ENCODE measurements at places on chromosomes 3 and 15. TPM values are rescaled to one million over a fixed set of nuclear protein-coding genes. Genes with fewer than 3 reads are reported as not detected.

DNA sequence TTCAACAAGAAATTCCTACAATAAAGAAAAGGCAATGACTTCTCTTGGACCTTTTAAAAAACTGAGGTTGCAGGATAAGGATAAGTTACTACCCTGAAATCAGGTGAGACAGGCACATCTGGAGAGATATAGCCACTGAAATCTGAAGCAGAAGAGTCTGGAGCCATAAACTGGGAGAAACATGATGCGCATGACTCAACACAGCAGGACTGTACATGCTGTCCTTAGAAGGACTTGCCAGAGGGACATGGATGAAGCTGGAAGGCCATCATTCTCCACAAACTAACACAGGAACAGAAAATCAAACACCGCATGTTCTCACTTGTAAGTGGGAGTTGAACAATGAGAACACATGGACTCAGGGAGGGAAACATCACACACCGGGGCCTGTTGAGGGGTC lies 1020.2 kb downstream of the AGBL1 start:
- DNase-seq = no peak

DNA sequence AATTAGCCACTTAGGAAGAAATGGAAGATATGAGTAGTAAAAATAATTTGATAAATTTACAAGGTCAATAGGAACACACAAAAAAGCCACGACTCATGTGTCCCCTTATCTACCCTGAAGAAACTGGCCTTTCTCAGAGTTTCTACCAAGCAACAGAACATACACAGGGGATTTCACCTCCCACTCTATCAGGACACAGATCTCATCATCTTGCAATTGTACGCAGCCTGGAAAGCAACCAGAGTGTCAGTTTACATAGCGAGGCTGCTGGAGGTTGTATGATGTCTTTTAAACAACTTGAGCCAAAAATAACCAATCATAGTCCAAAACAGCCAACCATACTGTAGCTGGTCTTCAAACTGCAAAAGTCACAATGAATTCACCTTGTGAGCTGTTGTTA lies 19.7 kb upstream of the LMOD3 start:
- DNase-seq = no peak

GPR62 gene
- total RNA-seq = not detected

- DNase-seq = no peak
These were observed 46.2 kb downstream of the ABTB1 start for GRCh38 chr3:127718916-127719290.

ATP13A5 gene
- total RNA-seq = 2.0 TPM

DNA sequence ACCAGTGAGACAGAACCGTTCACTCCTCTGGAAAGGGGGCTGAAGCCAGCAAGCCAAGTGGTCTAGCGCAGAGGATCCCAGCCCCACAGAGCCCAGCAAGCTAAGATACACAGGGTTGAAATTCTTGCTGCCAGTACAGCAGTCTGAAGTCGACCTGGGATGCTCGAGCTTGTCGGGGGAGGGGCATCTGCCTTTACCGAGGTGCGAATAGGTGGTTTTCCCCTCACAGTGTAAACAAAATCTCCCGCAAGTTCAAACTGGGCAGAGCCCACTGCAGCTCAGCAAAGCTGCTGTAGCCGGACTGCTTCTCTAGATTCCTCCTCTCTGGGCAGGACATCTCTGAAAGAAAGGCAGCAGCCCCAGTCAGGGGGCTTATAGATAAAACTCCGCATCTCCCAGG lies 11.4 kb downstream of the CEP97 start:
- no peak for DNase-seq

THRB gene
- 14.6 TPM for total RNA-seq

GRCh38 chr3:44442596-44443309 lies 34.7 kb downstream of the ZNF445 start:
- no peak for DNase-seq

- DNase-seq = no peak
These were observed 109.9 kb downstream of the OXNAD1 start for GRCh38 chr3:16374935-16375245.

DNA sequence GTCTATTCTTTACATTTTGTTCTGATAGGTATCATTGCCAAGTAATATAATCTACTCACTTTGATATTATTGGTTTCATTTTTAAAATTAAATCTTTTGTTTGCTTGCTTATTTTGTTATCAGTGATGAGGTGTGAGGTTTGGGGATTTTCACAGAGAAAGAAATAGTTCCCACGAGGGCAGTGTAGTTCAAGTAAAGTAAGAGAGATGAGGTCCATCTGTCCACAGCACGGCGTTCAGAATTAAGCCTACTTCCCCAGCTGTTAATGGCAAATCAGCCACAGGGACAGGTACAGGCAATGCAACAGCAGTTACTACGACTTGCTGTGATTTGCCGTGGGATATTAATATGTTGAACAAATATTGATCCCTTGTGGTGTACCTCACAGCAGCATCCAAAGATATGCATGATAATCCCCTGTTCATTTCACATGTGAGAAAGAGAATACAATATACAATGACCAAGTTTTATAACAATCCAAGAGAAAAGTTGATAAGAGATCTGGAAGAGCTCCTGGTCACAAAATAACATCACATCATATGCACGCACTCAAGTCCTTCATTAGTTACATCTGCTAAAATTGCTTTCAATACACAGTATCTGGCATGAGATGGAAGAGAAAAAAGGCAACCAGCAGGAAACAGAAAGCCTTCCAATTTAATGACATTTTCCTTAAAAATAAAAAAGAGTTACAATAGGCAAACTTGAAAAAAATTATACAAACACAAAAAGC lies 131.6 kb downstream of the TUSC7 start:
- DNase-seq = no peak

- no peak for DNase-seq
These were observed 171.6 kb downstream of the SV2B start for GRCh38 chr15:91271565-91272153.

TIMP4 gene
- 5.2 TPM for total RNA-seq

ZNF860 gene
- total RNA-seq = 1.6 TPM

DNA sequence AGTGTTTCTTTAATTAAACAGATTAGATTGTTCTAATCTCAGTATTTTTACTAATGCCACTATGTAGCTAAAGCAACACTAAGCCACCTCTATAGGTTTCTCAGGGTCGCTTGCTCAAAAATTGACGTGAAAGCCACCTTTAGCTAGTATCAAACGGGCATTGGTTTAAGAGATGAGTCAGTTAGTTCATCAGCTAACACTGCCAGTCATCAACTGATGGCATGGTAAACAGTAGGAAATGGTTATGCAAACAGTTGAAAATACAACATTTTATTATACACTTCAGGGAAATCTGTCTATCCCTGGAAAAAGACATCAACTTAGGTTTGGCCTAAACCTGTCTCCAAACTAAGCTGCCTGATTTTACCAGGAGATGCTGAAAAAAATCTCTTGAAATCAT lies 582.3 kb upstream of the NAALADL2 start:
- no peak for DNase-seq

DNA sequence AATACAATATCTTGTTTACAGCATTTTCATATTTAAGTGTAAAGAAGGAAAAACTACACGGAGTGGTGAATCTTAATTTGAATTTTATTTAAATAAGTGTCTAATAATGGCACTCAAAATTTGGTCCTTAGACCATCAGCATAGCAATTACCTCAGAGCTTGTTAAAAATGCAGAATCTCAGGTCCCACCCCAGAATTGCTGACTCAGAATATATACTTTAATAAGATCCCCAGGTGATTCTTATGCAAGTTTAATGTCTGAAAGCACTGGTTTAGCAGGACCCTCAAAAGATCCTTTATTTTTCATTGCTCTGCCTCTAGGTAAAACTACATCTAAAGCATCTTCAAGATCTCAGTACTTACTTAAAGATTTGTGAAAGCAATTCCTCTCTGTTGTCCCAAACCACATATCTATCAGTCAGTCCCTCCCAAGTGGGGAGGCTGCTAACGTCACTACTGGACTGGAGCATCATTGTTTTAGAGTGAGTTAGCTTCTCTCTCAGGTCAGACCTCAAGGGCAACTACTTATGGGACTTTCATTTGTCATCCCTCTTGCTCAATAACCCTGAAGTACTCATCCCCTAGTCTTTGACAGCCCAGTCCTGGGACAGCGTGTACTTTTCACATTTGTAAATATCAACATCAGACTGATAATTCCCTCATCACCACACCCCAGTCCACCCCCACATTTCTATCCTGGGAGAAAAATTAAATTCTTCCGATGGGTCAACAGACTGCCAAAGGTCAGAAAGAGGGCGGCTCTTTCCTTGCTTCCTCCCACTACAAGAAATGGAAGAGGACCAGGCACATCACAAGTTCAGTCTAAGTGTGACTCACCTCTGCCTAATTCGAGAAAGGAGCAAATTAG lies 76.7 kb downstream of the CBLB start:
- no peak for DNase-seq

GRCh38 chr3:124993466-124993865 lies 58.9 kb upstream of the MUC13 start:
- DNase-seq = no peak

GRCh38 chr3:17032407-17033034 lies 147.8 kb downstream of the PLCL2 start:
- no peak for DNase-seq

DNA sequence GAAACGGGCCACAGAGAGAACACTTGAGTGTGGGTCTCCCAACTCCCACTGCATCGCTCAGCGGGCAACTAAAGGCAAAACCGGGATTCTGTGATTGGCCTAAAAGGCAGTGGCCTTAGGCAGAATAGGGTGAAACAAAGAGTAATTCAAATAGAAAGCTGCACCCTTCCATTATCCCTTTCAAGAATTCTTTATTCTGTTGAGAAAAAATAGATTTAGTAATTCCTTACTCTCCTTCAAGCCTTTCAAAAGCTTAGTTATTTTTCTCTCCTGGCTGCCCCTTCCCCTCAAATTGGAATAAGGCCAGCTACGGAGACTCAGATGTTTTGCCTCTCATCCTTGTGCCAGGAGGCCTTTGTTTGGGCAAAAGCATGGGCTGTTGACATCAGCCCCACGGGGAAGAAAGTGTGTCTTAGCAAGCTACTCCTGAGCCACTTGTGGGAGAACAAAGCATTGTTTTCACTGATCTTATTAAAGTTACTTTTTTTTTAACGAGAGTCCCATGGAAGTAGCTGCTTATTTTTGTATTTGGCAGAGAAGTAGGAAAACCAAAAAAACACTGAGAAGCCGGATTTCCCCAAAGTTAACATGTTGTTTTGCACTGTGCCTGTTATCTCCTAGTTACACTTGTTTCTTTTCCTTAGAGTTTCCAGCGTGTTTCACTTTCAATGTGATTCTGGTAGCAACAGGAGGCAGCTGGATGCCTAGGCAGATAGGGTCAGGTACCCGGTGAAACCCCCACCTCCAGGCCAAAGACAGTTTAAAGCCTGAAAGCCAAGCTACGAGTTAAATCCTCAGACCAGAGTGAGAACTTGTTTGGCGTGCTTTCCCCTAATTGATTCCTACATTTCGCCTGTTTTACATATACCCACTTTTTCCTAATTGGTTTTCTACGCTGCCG lies 2.2 kb downstream of the ST6GAL1 start:
- DNase-seq = no peak

GRCh38 chr3:169509780-169510692 lies 153.5 kb downstream of the MECOM start:
- no peak for DNase-seq

MKRN3 gene
- total RNA-seq = 0.41 TPM

GREM1 gene
- total RNA-seq = 3.1 TPM

DNA sequence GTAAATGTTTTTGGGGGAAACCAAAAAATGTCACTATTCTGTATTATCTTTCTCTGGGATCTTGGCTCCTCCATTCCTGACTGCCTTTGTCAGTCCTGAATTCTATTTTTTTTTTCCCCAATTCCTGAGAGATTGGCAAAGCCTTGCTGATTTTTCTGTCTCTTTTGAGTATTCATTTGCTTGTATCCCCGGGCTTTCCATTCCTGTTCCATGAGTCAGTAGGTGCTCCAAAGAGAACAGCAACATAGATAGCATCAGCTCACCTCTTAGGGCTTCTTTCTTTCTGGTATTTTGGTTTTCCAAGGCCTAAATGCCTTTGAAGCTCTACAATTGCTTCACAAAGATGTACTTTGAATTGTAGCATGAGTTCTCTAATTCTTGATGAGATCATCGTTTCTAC lies 271.7 kb upstream of the LRRC3B start:
- no peak for DNase-seq

NIT2 gene
- total RNA-seq = 33.9 TPM

DNA sequence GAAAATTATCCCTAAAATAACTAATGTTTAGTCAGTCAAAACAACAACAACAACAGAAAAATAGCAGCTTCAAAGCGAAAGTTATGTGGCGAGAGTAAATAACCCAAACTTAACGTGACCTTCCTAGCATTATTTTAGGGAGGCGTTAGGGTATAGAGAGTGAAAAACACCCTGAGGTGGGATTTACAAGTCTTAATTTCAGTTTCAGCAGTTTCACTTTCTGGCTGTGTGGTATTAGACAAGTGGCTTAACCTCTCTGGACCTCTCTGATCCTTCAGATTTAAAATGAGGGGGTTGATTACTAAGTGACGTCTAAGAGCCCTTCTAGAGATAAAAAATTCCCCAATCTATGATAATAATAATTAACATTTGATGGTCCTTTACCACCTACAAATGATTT lies 291.2 kb downstream of the ZBTB20 start:
- DNase-seq = no peak

PLOD2 gene
- total RNA-seq = 17.9 TPM

DNA sequence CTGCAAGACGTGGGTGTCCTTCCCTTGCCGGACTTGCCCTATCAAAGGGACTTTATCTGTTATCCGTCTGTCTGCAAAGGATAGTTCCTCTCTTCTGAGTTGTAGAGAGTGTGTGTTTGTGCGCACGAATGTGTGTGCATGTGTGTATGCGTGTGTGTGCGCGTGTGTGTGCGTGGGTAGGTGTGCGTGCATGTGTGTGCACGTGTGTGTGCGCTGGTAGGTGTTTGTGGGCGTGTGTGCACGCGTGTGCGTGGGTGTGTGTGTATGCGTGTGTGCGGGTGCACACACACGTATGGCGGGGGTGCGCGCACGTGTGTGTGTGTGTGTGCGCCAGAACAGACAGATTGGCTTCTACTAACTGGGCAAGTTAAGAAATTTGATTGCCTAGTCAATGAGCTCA lies 4.1 kb upstream of the BMF start:
- DNase-seq = no peak

- DNase-seq = no peak
These were observed 212.8 kb upstream of the RORA start for GRCh38 chr15:61441891-61442290.

PAQR9 gene
- not detected for total RNA-seq

DNA sequence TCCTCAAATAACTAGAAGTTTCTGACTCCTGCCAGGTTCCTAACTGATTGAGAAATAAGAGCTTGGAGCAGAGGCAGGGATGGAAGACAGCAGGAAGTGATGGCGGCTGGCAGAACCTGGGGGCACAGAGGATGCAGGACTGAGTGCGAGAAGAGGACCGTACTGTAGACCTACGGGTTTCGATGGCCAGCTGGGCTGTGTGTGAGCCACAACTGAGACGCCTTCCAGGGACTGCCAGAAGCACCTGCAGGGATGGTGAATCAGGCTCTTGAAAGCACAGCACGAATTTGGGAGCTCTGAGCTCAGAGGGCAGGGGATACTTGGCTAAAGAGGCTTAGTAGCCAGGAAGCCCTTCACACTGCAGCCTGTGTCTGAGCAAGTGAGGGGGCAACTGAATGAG lies 165.6 kb downstream of the ABHD5 start:
- no peak for DNase-seq

GOLGA8N gene
- 14.3 TPM for total RNA-seq

GRCh38 chr3:143078883-143079282 lies 40.7 kb upstream of the CHST2 start:
- no peak for DNase-seq

GRCh38 chr15:63943829-63944680 lies 102.2 kb downstream of the DAPK2 start:
- no peak for DNase-seq

Data from lower lobe of right lung (tissue), 2 donors.